ENCODE measurements at places on chromosomes 2 and 18. TPM values are rescaled to one million over a fixed set of nuclear protein-coding genes. Genes with fewer than 3 reads are reported as not detected.

- no peak overlapping the region for H3K4me3 ChIP-seq
- H3K27ac ChIP-seq: no peak overlapping the region
- no peaks in the 10 kb centered on the region for H3K36me3 ChIP-seq
- no peaks in the 10 kb centered on the region for H3K4me1 ChIP-seq
- DNase-seq: no peak
- H3K27me3 ChIP-seq: no peaks in the 10 kb centered on the region
These were observed 398.3 kb downstream of the TMX3 start for GRCh38 chr18:68316636-68317035.

- no peak overlapping the region for H3K27ac ChIP-seq
- H3K27me3 ChIP-seq: no peaks in the 10 kb centered on the region
- no peaks in the 10 kb centered on the region for H3K36me3 ChIP-seq
- no peaks in the 10 kb centered on the region for H3K4me1 ChIP-seq
- no peak overlapping the region for H3K4me3 ChIP-seq
These were observed 203.3 kb downstream of the SNTG2 start for GRCh38 chr2:1153920-1154319.

- H3K4me1 ChIP-seq: no peaks in the 10 kb centered on the region
- no peak for DNase-seq
- no peak overlapping the region for H3K27ac ChIP-seq
- H3K27me3 ChIP-seq: no peaks in the 10 kb centered on the region
- no peaks in the 10 kb centered on the region for H3K36me3 ChIP-seq
These were observed 21.2 kb upstream of the NCKAP5 start for GRCh38 chr2:133589456-133589855.

The SERPINB3 gene
- not detected for total RNA-seq

GRCh38 chr2:37629529-37629928 is 41.9 kb downstream of the CDC42EP3 start:
- H3K27me3 ChIP-seq: no peaks in the 10 kb centered on the region
- no peak overlapping the region for H3K4me3 ChIP-seq
- H3K4me1 ChIP-seq: peaks cover 55% of the 10 kb centered on the region
- no peak overlapping the region for H3K27ac ChIP-seq
- H3K36me3 ChIP-seq: peaks cover 7% of the 10 kb centered on the region

DNA sequence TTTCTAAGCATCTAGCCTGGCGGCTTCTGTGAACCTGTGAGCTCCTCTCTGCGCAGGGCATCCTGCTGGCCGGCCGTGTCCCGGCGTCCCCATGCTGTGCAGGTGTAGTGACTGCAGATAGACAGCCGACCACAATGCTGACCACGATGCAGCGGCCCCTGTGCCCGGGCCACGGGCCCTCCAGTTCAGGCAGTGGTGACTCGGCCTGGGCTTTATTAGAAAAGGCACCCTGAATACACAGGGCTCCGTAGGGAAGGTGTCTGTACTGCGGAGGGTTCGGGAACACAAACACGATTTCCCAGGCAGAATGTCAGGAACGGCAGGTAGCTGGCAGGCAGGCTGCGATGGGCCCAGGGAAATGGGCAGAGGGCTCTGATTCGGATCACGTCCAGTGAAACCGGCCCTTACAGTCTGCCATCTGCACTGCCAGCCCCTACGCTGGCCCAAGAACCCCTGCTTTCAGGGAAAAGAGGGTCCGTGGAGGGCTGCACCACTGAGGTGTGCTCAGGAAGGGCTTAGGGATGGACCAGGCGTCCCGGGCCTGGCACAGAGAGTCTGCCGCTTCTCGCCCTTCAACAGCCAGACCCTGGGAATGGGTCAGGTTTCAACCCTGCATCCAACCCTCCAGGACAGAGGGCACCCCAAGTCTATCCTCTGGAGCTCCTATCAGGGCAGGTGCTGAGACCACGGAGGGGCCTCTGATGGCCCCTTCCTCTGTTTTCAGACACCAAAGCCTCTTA is 196.5 kb downstream of the HDAC4 start:
- no peaks in the 10 kb centered on the region for H3K27me3 ChIP-seq
- no peak overlapping the region for H3K27ac ChIP-seq
- H3K4me1 ChIP-seq: peaks cover 35% of the 10 kb centered on the region
- H3K36me3 ChIP-seq: peaks cover 8% of the 10 kb centered on the region

DNA sequence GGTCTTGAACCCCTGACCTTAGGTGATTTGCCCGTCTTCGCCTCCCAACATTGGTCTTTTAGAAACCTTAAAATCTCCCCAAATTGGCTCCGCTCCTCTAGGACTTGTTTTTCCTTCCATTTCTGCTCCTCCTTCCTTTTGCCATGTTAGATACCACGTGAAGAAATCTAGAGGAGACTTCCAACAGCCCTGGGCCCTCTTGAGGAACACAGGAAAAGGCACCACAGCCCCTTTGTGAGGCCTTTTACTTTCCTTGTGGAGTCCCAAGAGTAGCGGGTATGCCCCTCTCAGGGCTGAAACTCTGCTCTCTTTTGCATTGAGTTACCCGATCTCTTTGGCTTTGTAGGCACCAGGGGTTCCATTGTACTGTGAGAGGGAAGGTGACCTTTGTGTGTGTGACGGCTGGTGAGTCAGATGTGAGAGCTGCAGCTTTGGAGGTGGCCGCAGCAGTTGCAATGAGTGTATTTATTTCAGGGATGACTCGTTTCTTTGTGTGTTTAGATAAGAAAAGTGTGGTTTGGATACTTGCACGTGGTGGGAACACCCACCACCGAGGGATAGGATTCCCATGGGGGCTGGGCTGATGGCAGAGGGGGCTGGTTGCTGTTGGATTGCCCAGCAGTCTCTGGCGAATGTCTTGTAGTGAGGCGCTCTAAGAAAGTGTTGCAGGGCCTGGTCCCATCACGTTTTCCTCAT is 218.4 kb upstream of the HS6ST1 start:
- no peak for DNase-seq
- H3K4me1 ChIP-seq: no peaks in the 10 kb centered on the region
- no peak overlapping the region for H3K4me3 ChIP-seq
- no peaks in the 10 kb centered on the region for H3K36me3 ChIP-seq
- peaks cover 6% of the 10 kb centered on the region for H3K27me3 ChIP-seq

DNA sequence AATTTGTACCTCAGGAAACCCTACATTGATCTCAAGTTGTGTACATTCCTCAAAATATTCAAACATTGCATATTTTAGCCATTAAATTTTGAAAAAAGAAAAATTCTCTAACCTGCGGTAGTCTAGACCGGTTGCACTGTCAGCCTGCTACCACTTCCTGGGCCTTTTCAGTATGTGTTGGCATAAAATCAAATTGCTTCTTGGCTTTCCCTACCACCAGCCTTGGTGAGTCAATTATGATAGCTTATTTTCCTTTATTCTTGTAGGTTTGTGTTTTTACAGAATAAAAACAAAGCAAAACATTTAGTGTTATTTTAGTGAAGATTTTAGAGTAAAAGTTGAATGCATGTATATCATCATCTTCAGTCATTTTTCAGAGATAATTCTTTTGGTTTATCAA is 61.2 kb downstream of the FAM171B start:
- no peaks in the 10 kb centered on the region for H3K36me3 ChIP-seq
- no peak overlapping the region for H3K4me3 ChIP-seq
- H3K27me3 ChIP-seq: no peaks in the 10 kb centered on the region
- H3K4me1 ChIP-seq: peaks cover 3% of the 10 kb centered on the region

GRCh38 chr18:32091325-32091723 is 350 bp upstream of the RNF138 start:
- peaks cover 52% of the 10 kb centered on the region for H3K4me1 ChIP-seq
- DNase-seq: no peak
- H3K4me3 ChIP-seq: peak overlapping the region; percentile 98
- peak overlapping the region; percentile 98 for H3K27ac ChIP-seq

- H3K4me3 ChIP-seq: no peak overlapping the region
- H3K4me1 ChIP-seq: no peaks in the 10 kb centered on the region
- no peak overlapping the region for H3K27ac ChIP-seq
- H3K36me3 ChIP-seq: no peaks in the 10 kb centered on the region
These were observed 385.2 kb upstream of the PIK3C3 start for GRCh38 chr18:41569867-41570266.

- peak overlapping the region; percentile 10 for H3K4me3 ChIP-seq
- peaks cover 17% of the 10 kb centered on the region for H3K27me3 ChIP-seq
- peaks cover 22% of the 10 kb centered on the region for H3K36me3 ChIP-seq
- peaks cover 25% of the 10 kb centered on the region for H3K4me1 ChIP-seq
- DNase-seq: peak; percentile 26
These were observed 144.7 kb downstream of the TRIB2 start for GRCh38 chr2:12861344-12861930.

The ESPNL gene
- total RNA-seq: not detected

The RALBP1 gene
- 47.3 TPM for total RNA-seq

DNA sequence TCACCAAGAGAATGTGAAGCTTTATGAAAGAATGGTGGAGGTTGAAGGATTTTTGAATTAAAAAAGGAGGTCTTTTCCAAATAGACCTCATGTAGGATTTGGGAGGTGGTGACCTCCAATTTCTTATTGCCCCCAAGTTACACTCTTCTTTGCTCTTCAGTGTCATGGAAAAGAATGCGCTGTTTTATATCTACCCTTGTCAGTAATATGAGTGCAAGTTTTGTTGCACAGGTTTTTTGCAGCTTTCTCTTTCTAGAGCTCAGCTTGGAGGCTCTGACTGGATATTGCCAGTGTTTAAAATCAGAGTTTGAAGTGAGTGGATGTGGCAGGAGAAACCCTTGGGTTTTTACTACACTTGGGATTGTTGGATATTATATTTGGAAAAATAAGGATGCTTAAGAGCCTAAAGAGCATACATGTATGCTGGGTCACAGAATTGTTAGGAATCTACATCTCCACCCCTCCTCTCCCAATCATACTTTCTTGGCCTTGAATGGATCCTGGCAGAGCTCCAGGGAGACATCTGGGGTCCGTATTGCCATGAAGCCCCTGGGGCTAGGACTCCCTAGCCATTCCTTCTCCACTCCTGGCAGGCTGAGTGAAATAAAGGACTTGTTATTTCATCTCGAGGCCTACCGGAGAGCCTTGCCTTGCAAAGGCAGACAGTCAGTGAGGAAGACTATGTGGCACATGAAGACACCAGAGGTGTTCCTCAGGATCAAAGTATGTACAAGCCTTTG is 43.8 kb downstream of the APOB start:
- H3K4me1 ChIP-seq: no peaks in the 10 kb centered on the region
- H3K27ac ChIP-seq: no peak overlapping the region
- no peaks in the 10 kb centered on the region for H3K27me3 ChIP-seq
- H3K36me3 ChIP-seq: no peaks in the 10 kb centered on the region
- DNase-seq: peak; percentile 7
- H3K4me3 ChIP-seq: no peak overlapping the region

DNA sequence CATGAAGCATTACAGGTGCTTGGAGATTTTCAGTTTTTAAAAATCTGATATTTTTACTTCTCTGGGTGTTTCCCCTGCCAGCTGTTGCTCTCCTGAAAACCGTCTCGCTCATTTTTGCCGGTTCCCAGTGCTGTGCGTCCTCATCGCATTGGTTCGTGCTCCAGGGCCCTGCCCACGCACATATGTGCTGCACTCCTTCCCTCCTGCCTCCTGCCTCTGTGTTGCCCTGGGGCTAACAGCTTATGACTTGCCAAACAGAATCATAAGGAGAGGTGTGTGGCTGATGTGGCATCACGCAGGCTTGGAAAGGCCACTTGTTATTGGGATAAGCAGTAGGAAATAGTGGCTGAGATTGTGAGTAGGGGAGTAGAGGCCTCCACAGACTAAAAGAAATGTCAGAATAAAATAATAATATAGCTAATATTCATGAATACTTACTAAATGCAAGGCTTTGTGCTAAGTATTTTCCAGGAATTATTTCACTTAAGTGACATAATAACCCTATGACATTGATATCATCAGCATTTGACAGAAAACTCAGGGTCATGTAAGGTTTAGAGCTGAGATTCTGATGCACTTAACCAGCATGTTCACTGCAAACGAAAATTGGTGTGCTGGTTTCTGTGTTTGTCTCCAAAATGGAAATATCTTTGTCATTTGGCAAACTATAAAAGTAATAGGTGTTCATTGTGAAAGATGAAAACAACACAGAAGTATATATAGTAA is 53.5 kb downstream of the SLC4A1AP start:
- no peaks in the 10 kb centered on the region for H3K36me3 ChIP-seq
- H3K27me3 ChIP-seq: peaks cover 17% of the 10 kb centered on the region
- no peak for DNase-seq
- H3K4me1 ChIP-seq: peaks cover 36% of the 10 kb centered on the region

The STON1 gene
- total RNA-seq: 2.1 TPM

DNA sequence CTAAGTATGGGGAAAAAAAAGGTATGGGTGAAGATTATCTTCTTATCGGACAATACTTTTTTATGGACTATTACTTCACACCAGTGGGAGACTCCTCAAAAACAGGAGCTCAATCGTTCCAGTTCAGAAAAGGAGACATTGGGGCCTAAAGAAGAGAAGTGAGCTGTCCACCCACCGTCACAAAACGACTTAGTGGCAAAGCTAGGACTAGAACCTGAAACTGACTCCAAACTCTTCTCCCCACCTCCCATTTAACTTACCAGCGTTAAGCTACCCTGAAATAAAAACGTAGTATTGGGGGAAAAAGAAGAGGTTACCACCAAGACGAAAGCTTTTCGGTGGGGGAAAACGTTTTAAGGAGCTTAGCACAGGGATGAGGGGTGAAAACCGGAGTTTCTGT is 503 bp downstream of the GTF3C3 start:
- no peak for DNase-seq
- no peaks in the 10 kb centered on the region for H3K27me3 ChIP-seq
- H3K27ac ChIP-seq: peak overlapping the region; percentile 97

GRCh38 chr2:102235042-102235473 is 48.2 kb downstream of the IL1RL2 start:
- H3K4me3 ChIP-seq: no peak overlapping the region
- H3K4me1 ChIP-seq: peaks cover 28% of the 10 kb centered on the region
- DNase-seq: no peak
- no peaks in the 10 kb centered on the region for H3K27me3 ChIP-seq
- peaks cover 3% of the 10 kb centered on the region for H3K36me3 ChIP-seq
- H3K27ac ChIP-seq: peak overlapping the region; percentile 51

DNA sequence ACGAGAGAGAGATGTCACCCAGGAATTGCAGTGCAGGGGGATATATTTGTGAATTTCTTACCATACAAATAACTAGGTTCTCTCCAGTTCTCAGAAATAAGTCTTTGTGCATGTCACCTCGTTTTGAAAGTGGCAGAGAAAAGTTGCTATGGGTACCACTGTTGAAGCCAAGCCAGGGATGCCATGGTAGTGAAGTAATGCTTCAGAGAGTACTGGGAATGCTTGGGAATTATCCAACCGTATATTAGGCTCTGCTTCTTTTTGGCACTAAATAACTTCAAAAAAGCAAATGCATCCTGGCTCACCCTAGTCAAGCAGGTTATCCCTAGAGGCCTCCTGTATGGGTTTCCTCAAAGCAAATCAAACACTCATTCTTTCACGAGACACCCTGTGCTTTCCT is 50.7 kb upstream of the DDX18 start:
- H3K27me3 ChIP-seq: no peaks in the 10 kb centered on the region
- H3K36me3 ChIP-seq: no peaks in the 10 kb centered on the region
- H3K4me1 ChIP-seq: no peaks in the 10 kb centered on the region
- DNase-seq: no peak

DNA sequence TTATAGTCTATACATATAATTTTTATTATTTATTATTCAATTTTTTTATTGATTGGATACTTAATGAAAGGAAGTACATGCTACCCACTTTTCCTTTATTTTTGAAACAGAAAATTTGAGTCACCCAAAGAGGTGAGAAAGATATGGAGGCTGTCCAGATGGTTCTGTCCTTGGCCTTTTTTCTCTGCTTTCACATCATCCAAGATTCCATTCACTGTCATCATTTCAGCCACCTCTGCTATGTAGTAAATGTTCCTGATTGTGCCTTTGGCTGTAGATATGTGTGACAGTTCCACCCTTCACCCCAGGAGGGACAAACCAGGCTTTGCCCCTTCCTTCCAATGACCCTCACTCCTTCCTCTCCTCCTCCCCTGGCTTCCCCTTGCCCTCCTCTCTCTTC is 675.7 kb upstream of the ID2 start:
- DNase-seq: no peak
- H3K36me3 ChIP-seq: no peaks in the 10 kb centered on the region
- H3K4me3 ChIP-seq: no peak overlapping the region

The MROH2A gene
- not detected for total RNA-seq

The C2orf81 gene
- total RNA-seq: 3.0 TPM

All from activated CD4-positive, alpha-beta T cell treated with anti-CD3 and anti-CD28 coated beads, Interleukin-2, amount 10 ng/mL, durations not matched to agents 7 days and 5 days (primary cell).